HT1080 (cell line): ENCODE measurements at places on chromosomes 16 and 17.

DNA sequence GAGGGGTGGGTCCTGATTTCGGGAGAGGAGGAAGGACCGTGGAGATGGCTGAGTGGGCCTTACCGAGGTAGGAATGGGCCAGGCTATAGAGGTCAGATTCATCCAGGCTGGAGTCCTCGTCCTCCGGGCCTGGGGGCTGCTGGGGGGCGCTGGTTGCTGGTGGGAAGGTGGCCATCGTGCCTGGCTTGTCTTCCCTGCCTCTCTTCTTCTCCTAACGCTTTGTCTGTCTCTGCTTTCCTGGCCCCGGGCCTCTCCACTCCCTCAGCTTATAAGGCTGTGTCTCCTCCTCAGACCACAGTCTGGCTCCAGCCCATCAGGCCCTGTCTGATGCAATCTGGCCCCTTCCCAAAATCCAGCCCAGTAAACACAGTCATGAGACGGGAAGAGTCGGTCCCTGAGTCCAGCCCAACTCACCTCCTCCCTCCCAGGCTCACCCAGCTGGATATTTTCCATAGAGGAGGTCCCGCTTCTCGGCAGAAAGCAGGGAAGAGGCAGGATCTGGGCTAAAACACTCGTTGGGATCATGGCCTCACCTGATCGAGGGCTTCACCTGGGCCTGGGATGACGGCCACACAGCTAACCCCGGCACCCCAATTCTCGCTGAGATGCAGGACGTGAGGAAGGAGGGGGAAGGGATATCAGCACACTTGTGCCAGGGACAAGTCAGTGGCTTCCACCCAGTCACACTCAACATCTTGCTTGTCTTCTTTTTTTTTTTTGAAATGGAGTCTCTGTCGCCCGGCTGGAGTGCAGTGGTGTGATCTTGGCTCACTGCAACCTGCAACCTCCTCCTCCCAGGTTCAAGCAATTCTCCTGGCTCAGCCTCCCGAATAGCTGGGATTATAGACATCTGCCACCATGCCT, at the start of gene NUPR1:
Gene NUPR1, minus strand, starts transcription at position 242 of the 864 bp plus-strand sequence. Its CDS starts 67 bp downstream, at position 175.
- peak; percentile 67 for DNase-seq

DNA sequence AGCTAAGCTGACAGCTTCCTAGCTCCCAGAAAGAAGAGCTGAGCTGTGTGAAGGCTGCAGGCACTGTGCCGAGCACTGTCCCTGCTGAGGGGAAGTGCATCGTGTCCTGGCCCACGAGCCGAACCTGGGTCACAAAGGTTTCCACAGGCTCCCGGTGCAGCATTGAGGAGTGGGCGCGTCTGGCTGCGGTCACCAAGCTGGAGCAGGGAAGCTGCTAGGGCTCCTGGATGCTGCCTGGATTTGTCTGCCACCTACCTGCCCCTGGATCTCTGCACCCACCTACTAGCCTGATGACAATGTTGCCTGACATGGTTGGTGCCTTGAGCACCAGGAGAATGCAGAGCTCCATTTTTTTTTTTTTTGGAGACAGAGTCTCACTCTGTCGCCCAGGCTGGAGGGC, 6.5 kb upstream of the SRRM2 start:
- no peak for DNase-seq

GRCh38 chr17:34377078-34377823, 14.2 kb upstream of the CCL1 start:
- DNase-seq = no peak

GRCh38 chr17:28392491-28392890, 13.5 kb downstream of the SLC46A1 start:
- DNase-seq = no peak

DNA sequence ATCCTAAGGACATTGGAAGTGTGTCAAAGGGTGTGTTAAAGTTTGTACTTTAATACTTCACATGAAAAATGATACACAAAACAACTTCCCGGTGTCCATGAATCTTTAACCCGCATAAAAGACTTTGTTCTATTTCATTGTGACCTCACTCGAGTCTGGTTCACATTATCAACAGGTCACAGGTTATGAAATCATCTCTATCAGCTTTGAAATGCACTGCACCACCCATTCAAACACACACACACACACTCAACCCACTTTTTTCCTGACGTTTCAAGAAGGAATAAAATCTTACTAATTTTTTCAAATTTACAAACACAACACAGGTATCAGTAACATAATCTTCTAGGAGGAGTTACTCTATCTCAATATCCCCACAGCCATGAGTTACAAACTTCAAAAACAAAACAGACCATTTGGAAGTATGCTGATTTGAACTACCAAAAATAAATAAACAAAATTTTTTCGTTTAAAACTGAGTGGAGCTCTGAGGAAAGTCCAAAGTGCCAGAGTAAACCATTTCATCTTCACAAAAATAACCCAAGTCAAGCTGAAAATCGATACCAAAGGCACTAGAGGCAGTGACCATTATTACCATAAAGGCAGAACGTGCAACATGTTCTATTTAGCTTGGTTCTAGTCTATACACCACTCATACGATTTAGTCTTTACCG, 2.7 kb downstream of the ACOX1 start:
- DNase-seq = no peak

DNA sequence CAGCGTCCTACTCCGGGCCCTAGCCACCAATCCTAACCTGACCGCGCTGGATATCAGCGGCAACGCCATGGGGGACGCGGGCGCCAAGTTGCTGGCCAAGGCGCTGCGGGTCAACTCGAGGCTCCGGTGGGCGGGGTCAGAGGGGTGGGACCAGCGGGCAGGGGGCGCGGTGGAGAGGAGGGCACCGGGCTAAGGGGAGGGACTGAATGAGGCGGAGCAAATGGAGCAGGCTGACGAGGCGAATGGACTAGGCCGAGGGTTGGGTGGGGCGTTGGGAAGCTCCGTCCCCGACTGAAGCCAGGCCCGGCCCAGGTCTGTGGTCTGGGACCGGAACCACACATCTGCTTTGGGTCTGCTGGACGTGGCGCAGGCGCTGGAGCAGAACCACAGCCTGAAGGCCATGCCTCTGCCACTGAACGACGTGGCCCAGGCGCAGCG, 4.6 kb downstream of the CARMIL2 start:
- DNase-seq = no peak

- DNase-seq = peak; percentile 15
Observed at GRCh38 chr16:69424935-69425784, 741 bp downstream of the CYB5B start.

GRCh38 chr16:73288520-73288919, 240.6 kb upstream of the ZFHX3 start:
- DNase-seq = no peak

- DNase-seq = no peak
Observed at GRCh38 chr17:65984299-65984698, 207.6 kb downstream of the CEP112 start.

DNA sequence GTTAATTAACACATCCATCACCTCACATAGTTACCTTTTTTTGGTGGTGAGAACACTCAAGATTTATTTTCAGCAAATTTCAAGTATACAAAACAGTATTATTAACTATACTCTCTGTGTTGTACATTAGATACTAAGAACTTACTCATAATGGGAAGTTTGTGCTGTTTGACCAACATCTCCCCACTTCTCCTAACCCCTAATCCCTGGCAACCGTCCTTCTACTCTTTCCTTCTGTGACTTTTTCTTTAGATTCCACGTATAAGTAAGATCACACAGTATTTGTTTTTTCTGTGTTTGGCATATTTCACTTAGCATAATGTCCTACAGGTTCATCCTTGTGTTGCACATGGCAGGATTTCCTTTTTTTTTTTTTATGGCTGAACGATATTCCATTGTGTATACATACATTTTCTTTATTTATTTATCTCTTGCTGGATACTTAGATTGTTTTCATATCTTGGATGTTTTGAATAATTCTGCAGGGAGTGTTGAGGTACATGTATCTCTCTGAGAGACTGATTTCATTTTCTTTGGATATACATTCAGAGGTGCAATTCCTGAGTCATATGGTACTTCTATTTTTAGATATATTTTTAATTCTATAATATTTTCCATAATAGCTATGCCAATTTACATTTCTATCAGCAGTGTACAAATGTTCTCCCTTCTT, 19.0 kb downstream of the PPM1D start:
- no peak for DNase-seq

GRCh38 chr17:64635647-64636305, 26.3 kb downstream of the SMURF2 start:
- peak; percentile 64 for DNase-seq

DNA sequence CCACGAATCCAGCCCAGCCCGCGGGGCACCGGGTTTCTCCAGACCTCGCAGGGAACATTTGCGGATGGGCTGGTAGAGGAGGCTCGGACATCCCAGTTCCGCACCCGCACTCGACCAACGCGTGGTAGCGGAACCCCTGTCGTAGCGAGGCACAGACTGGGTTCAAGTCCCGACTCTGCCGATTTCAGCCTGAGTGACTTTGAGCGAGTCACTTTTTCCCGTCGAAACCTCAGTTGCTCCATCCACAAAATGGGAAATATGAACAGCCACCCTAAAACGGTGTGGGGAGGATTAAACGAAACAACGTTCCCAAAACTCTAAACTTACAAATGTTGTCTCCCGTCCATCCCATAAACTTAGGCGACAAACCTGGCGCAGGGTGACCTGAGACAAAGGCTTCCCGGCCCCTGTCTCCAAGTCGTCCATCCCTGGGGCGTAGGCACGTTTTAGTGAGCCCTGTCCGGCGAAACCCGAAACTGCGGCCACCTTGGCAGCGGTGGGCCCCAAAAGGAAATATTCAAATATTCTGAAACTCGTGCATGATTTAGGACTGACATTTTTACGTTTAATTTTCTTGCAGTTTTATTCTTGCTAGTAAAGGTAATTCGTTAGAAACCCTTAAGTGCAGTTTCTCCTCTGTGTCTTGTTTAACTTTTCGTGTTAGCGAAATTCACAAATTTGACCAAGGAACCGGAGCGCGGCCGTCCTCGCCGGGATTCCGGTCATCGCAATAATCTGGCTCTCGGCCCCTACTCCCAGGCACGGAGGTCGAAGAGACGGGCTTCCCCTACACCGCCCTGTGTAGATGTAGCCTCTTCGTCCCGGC, 1.9 kb upstream of the MLLT6 start:
- no peak for DNase-seq

GRCh38 chr16:69410219-69410990, 14.0 kb upstream of the CYB5B start:
- peak; percentile 55 for DNase-seq

GRCh38 chr17:12992676-12993075, 25.2 kb downstream of the ELAC2 start:
- DNase-seq = no peak

- DNase-seq = no peak
Observed at GRCh38 chr16:14635395-14636165, 2.8 kb downstream of the BFAR start.

DNA sequence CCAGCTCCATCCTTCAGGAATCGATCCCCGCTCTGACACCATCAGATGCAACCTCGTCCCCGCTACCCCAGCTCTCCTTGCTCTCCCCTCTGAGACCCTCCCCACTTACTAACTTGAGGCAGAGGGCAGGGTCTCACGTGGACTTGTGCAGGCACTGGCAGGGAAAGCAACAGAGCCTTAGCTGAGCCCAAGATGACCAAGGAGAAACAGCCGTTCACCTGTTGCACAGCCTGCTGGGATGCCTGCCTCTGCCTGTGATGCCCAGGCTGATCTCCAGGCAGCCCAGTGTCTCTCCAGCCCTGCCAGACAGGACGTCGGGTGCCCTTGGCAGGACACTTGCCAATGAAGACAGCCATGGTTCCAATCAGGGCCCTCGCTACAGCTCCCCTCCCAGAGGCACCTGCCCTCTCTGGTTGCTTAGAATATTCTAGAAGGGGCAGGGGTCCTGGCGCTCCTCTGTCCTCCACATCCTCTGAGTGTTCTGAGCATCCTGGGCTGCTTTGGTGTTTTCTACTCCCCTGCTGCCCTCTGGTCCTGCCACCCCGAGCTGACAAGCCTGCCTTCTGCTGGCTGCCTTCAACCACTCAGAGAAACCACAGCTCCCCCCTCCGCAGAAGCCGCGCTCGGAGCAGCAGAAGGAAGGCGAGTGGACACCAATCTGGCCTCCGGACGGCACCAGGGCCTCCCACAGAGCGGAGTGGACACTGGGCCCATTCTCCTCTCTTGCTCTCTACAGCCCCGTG, 6.7 kb downstream of the CEP295NL start:
- no peak for DNase-seq

DNA sequence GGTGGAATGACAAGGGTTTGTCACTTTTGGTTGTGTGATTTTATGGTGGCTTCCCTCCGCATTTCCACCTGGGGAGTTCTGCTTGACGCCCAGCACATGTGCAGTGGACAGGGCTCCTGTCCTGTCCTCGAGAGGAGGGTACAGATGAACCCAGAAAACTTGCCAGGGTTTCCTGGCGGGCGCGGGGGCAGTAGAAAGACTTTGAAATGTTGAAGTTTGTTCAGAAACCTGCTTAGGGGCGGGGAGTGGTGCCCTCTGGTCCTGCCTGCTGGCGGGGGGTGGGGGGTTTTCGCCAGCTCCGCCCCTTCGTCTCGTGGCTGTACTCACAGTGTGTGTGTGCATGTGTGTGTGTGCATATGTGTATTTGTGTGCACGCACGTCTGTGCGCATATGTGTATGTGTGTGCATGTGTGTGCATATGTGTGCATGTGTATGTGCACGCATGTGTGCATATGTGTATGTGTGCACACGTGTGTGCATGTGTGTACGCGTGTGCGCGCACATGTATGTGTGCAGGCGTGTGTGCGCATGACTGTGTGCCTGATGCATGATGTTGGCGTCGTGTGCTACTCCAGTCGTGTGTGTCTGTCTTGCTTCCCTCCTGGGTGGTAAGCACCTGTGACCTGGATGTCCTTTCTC, 6.8 kb downstream of the FN3KRP start:
- DNase-seq = no peak

- no peak for DNase-seq
Observed at GRCh38 chr17:57447990-57448758, 191.9 kb downstream of the MSI2 start.

DNA sequence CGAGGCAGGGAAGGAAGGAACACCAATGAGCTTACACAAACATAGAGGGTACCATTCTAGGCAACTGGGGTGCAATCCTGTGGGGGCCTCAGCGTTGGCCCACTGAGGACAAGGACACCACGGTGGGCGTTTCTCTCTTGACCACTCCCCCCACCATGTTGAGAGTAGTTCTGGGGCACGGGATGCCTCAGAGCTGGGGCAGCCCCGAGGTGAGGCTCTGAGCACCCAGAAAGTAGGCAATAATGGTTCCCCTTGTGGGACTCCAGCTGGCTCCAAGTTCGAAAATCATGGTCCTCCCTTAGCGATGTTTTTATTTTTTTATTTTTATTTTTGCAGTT, 5.1 kb downstream of the PRSS21 start:
- DNase-seq = no peak
